ENCODE measurements at places on chromosomes 16 and 17.

- DNase-seq, result peak; percentile 58
Measured at GRCh38 chr17:4900231-4901107, 1.1 kb downstream of the C17orf107 start.

GRCh38 chr17:61124562-61124961 is 275.1 kb upstream of the TBX2 start:
- DNase-seq, result no peak

GRCh38 chr16:23491490-23492391 is 18.6 kb downstream of the GGA2 start:
- DNase-seq, result no peak

GRCh38 chr16:47976636-47977210 is 179.1 kb downstream of the ABCC12 start:
- no peak for DNase-seq

DNA sequence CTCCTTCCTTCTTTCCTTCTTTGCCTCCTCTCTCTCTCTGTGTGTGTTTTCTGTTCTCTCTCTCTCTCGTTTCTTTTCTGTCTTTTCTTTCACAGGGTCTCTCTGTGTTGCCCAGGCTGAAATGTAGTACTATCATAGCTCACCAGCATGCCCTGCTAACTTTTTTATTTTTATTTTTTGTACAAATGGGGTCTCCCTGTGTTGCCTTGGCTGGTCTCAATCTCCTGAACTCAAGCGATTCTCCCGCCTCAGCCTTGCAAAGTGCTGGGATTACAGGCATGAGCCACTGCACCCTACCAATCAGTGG is 1.5 kb downstream of the SLC5A11 start:
- no peak for DNase-seq

- DNase-seq, result peak; percentile 19
Measured at GRCh38 chr16:87438611-87438985, 46.5 kb downstream of the MAP1LC3B start.

- DNase-seq, result no peak
Measured at GRCh38 chr16:51416926-51417325, 265.9 kb upstream of the SALL1 start.

- no peak for DNase-seq
Measured at GRCh38 chr17:4301066-4301465, 37.3 kb upstream of the ANKFY1 start.

DNA sequence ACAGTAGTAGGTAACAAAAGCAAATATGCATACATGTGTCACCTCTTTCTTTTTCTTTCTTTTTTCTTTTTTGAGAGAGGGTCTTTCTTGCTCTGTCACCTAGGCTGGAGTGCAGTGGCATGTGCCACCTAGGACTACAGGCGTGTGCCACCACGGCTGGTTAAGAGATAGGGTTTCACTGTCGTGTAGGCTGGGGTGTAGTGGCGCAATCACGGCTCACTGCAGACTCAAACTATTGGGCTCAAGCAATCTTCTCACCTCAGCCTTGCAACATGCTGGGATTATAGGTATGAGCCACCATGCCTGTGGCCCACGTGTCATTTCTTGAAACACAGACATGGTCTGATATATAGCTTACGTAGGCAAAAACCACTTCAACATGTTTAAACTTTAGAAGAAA is 397.7 kb upstream of the PMFBP1 start:
- DNase-seq, result no peak
